ENCODE measurements at places on chromosomes 1 and 21.

DNA sequence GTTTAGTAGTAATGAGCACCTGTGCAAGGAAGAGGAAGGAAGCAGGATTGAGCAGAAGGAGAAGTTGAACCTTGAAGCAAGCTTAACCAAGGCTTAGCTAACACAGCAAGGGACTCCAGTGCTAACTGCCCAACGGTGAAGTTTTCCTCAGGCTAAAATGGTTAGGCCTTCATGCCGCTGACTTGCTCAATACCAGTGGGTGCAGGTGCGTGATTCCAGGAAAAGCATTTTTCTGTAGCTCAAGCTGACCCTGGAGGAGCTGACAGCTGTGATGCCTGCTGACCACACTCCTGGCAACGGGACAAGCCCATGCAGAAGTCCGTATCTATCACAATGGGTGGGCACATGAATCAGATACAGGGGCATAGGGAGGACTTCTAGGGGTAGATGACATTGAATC lies 76.5 kb upstream of the FGGY start:
- DNase-seq, result no peak

GRCh38 chr21:37186983-37187382 lies 80.2 kb downstream of the VPS26C start:
- no peak for DNase-seq

DNA sequence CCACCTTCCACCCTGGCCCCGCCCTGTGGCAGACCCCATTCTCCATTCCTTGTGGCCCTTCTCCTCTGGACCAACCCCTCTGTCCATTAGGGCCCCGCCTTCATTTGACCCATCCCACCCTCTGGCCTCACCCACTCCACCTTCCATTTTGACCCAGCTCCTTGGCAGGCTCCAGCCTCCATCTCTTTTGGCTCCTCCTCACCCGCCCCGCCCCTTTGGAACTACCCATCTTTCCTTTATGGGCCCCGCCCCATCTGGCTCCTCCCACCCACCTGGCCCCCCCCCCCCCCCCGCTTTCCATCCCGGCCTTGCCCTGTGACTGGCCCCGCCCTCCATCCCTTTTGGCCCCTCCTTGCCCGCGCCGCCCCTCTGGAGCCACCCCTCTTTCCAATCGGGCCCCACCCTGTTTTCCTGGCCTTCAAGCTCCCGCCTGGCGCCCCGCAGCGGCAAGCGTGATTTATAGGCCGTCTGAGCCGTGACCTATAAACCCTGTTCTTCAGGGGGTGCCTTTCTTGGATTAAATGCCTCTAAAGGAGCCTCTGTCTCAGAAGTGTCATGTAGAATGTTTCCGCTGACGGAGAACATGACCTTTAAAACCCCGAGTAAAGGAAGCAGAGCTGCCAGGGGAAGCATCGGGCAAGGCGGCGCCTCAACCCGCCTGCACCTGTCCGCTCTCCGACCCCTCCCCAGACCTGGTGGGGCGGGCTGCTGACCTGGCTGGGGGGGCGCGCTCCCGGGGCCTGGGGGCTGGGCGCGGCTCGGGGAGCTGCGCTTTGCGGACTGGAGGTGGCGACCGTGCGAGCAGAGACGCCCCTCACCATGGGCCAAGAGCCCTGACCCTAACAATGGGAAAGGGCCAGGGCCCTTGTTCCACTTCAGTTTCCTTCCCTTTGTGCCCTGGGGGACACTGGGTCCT lies 178.0 kb downstream of the CAMTA1 start:
- DNase-seq, result no peak

DNA sequence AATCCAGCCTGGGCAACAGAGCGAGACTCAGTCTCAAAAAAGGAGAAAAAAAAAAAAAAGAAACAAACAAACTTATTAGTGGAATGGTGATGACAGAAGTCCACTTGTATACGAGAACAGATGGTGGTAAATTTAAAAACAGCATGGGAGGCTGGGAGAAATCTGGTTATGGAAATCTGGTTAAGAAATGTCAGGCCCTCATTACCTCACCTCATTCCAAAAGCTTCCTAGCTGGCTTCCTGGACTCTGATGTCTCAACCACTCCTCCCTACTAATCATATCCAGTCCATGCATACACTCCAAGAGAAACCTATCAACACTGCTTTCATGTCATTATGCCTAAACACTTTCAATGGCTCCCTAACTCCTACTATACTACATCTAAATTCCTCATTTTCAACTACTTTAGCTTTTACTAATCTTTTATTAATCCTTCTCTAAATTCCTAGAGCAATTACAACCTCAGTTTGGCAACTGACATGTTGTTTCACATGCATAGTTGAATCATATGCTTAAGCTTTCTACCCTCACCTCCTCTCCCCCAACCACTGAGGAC lies 52.9 kb downstream of the FOXJ3 start:
- no peak for DNase-seq

GRCh38 chr21:42199868-42200463 lies 19.0 kb upstream of the ABCG1 start:
- no peak for DNase-seq

GRCh38 chr1:226429858-226430715 lies 22.2 kb upstream of the PARP1 start:
- DNase-seq, result no peak

GRCh38 chr1:151718011-151718431 lies 1.4 kb upstream of the CELF3 start:
- DNase-seq, result no peak

DNA sequence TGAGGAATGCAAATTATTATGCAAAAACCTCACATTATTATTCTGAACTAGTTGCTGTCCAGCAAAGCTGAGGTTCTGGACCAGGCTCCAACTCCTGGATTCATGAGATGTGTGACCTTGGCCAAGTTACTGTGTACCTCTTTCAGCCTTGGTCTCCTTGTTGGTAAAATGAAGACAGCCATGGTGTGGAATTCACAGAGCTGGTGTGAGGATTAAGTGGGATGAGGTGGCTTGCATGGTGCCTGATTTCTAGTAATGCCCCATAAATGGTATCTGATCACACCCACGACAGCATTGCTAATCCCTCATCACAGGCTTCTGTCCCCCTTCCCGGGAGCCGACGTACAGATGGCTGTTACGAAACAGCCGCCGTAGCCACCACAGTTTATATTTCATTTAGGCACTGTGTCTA lies 59.6 kb downstream of the PGBD5 start:
- no peak for DNase-seq

DNA sequence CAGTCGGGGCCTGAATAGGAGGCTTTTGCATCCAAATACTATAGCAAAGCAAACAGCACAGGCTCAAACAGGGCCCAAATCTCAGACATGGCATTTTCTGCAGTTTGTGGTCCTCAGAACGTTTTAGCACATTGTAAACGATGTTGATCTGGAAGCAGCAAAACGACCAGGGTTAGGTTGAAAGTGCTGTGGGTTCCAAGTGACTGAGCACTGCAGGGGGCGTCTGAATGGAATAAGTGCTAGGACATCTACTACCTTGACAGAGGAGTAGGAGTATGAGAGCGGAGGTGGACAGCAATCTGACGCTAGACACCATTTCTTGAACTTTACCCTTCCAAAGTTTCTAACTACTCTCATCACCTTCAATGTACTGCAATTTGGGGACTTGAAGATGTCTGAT lies 214.9 kb downstream of the BARHL2 start:
- no peak for DNase-seq
